ENCODE measurements at places on chromosomes 2 and 18.

DNA sequence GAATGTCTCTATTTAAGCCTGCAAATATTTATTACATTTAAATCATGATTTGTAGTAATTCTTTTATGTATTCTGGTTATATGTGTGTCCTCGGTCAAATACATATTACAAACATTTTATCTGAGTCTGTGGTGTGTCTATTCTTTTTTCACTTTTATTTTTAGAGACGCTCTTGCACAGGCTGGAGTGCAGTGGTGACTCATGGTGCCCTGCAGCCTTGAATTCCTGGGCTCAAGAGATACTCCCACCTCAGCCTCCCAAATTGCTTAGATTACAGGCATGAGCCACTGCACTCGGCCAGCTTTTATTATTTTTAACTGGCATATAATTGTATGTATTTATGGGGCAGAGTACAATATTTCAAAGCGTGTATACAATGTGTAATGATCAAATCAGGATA lies 47.5 kb downstream of the ARID5A start:
- DNase-seq, result no peak

- DNase-seq, result no peak
Observed at GRCh38 chr18:55790296-55790695, 202.3 kb upstream of the TCF4 start.

- DNase-seq, result no peak
Observed at GRCh38 chr2:181589779-181590178, 67.1 kb downstream of the CERKL start.

DNA sequence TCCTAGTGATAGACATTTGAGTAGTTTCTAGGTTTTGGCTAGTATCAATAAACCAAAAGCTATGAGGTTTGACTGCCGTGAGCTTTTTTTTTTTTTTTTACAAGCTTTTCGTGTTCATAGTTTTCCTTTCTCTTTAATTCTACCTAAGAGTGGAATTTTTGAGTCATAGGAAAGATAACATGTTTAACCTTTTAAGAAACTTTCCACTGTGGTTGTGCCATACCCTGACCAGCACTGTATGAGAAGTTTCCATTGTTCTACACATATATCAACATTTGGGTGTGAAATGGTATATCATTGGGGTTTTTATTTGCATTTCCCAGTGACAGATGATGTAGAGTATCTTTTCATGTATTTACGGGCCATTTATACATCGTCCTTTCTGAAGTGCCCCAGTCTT lies 31.7 kb downstream of the UBE2F start:
- no peak for DNase-seq

DNA sequence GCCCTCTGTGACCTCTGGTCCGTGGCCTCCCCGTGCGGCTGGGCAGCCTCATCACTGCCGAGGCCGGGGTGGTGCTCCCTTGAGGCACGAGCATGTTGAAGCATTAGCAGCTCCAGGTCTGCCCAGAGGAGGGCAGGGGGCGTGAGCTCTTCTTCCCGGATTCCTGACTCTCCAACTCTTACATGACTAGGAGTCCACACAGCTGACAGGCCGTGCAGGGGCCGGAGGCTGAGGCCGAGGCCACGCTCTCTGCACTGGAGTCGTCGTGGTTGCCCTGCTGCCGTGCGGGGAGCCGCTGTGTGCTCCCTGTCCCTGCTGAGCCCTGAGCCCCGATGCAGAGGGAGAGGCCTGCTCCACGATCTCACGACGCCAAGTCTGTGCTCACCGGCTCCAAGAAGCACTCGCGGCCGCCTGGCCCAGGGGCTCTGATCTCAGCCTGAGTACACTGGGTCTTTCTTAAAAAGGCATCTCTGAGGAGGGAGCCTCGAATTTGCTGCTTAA lies 19.4 kb upstream of the KCNG2 start:
- DNase-seq, result no peak

DNA sequence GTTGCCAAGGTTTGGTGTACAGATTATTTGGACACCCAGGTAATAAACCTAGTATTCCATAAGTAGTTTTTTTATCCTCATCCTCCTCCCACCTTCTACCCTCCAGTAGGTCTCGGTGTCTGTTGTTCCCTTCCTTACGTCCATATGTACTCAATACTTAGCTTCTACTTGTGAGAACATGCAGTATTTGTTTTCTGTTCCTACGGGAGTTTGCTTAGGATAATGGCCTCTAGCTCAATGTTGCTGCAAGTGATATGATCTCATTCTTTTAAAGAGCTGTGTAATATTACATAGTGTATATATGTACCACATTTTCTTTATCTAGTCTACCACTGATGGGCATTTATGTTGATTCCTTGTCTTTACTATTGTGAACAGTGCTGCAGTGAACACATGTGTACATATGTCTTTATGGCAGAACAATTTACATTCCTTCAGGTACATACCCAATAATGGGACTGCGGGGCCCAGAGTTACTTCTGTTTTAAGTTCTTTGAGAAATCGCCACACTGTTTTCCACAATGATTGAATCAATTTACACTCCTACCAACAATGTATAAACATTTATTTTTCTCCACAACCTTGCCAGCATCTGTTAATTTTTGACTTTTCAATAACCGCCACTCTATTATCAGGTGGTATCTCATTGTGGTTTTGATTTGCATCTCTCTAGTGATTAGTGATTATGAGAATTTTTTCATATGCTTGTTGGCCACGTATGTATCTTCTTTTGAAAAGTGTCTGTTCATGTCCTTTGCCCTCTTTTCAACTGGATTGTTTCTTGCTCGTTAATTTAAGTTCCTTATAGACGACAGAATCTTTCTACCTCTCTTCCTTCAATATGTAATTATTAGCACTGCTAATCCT lies 88.0 kb downstream of the MEMO1 start:
- DNase-seq, result no peak
